Ammon's horn (tissue), 1 donor: ENCODE measurements at places on chromosomes 6 and 20.

DNA sequence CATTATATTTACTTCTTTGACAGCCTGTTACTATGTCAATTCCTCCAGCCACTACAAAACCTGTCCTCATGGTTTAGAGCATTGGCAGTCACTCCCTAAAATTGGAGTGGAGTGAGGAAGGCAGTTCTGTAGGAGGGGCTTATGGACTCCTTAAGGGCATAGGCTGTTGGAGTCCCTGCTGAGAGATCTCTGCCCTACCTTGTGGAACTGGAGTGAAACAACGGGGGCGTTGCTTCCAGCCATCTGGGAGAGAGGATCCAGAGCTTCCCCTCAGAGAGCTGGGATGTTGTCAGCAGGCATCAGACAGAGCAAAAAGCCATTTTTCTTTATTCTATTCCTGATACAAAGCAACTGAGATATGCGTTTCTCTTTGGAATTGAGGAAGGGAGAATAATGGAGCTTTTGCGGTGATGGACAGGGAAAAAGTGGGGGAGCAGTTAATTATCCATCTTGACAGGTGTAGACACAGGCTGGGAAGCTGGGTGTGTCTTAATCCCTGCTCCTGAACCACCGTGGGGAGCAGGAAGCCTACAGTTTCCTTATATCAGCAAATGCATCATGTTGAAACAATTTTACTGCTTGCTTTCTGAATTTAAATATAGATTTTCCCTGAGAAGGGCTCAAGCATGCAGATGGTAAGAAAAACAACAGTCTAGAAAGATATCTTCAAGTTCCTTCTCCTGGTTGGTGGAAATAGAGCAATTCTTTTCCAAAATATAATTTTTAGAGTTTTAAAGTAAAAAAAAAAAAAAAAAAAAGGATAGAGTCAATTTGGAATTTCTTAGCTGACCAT, 402.5 kb downstream of the PLCB1 start:
- DNase-seq: no peak

- peak; percentile 28 for DNase-seq
Observed at GRCh38 chr6:14211562-14211942, 94.0 kb downstream of the CD83 start.

GRCh38 chr6:110337486-110337885, 20.7 kb downstream of the METTL24 start:
- DNase-seq: no peak

DNA sequence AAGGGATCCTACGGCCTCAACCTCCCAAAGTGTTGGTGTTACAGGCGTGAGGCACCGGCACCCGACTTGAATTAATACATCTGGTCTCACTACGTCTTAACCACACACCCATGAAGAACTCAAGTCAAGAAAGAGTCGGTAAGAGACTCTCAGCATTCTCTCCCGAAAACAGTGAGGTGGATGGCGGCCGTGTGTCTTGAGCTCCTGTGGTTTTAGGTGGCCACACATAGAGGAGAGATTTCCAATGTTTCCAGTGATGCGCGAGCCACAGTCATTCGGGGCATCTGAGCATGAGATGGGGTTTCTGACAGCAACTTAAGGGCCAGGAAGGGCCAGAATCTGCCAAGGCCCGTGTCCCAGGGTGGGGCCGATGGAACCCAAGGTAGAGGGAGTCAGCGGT, 766.4 kb upstream of the DEFB115 start:
- DNase-seq: no peak

GRCh38 chr20:19368351-19368750, 155.9 kb downstream of the SLC24A3 start:
- peak; percentile 70 for DNase-seq

DNA sequence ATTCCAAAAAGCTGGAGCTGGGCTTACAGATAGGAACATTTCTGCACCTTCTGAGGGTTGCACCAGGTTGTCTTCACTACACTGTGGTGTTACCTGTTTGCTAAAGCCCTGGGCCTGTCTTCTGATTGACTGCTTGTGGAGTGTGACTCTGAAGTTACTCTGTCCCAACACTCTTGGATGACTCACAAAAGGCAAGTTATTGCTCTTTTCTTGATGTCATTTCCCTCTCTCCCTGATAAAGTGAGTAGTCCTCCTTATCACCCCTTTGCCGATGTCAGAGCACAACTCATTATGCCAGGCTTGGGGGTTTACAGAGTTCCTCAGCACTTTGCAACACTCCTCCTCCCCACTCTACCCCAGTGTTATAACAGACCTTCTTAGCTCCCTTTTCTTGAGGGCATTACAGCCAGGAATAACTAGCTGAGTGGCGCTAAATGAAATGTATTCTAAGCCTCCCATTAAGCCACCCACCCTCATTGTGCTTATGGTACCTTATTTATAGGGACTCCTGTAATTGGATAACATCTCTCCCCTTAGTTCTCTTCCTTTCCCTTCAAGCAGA, 36.1 kb upstream of the NKX2-4 start:
- no peak for DNase-seq
